ENCODE measurements at places on chromosomes 2 and 18.

GRCh38 chr2:74873678-74874640 is 40.0 kb downstream of the HK2 start:
- no peak for DNase-seq

GRCh38 chr2:216661639-216662375 is 28.6 kb downstream of the IGFBP2 start:
- no peak for DNase-seq

DNA sequence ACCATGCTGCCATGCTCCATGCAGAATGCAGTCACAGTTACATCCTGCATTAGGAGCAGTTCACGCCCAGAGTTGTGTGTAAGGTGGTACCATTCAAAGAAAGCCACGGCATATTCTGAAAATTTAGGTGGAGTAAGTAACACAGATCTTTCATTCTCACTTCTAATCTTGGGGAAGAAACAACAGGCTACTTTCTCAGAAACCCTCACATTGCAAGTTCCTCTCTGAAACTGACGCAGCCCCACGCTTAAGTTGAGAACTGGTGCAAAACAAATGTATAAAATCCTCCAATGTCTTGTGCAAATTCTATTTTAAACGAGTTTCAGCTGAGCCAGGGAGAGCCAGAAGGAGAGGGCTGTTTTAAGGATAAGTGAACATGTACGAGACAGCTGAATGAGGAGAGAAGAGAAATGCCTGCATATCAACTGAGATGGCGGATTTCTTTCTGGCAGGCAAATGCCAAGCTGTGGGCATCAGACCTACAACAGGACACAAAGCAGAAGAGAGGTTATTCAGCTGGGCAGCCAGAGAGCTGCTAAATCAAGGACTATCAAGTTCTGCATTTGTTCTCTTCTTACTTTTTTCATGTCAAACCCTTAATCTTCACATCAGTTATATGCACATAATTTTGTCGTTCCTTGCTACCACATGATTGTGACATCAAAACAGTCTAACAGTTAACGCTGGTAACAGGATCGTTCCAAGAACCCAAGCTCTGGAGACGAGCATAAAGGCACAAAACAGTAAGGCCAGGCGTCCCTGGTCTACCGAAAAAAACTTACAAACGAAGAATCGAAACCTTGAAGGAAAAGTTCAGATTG is 6.4 kb downstream of the ARL4C start:
- no peak for DNase-seq

- DNase-seq, result no peak
Observed at GRCh38 chr2:52862801-52863200, 904.8 kb upstream of the CHAC2 start.
